Type B pancreatic cell (in vitro differentiated cells): ENCODE measurements at places on chromosomes 6 and 20.

- no peak for DNase-seq
Measured at GRCh38 chr6:45572833-45573232, 195.1 kb upstream of the SUPT3H start.

DNA sequence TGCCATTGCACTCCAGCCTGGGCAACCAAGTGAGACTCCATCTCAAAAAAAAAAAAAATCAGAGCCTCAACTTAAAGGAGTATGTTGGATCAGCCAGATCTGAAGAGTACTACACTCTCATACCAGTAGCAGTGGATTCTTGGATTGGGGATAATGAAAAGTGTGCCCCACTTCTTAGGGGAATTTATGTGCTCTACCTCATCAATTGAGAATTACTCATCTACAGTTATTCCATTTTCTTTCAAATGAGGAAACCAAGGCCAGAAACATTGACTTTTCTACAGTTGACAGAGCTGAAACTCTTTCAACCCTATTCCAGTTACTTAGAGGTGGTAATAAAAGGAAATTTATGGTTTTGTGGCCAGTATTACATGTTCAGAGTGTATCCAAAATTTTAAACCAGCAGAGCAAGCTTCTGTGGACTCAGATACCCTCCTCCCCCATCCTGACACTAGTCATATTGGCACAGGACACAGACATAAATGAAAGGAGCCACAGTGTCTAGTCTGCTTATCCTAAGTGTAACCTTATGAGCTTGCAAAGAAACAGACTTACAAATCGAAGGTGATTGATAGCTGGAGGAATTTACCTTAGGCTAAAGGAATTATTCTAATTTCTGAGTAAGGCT, 51.2 kb downstream of the ORC3 start:
- DNase-seq = no peak

GRCh38 chr6:155041741-155042279, 46.7 kb downstream of the TIAM2 start:
- DNase-seq = no peak

DNA sequence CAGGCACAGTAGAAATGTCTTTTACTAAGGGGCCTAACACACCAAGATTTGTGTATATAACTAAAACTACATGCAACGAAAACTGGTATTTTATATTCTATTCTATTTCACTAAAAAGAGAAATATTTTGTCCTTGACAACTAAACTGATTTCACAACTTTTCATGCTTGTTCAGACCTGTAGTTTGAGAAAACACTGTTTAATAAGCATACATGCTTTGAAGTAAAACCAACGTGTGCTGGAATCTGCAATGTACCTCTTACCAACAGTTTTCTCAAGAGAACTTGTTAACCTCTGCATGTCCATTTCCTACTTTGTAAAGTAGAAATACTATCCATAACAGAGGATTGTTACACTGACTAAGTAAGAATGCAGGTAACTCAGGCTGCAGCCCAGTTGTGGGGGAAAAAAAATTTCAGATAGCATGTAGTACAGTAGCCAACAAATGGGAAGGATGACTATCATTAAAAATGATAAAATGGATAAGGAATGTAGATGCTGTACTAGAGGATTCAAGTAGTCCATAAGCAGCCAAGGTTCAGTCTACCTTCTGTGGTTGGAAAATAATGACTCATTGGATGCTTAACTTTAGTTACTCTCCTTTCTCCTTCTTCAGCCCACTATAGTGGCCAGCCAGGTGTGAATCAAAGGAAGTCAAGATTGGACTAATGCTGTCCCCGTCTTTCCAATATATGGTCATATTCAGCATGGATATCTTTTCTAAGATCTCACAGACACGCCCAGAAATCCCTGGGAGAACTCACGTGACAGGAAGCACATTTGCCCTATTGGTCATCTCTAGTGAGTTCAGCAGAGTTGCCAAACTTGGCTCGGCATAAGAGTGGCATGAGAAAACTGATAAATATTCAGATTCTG, 65.2 kb downstream of the HFE start:
- no peak for DNase-seq

DNA sequence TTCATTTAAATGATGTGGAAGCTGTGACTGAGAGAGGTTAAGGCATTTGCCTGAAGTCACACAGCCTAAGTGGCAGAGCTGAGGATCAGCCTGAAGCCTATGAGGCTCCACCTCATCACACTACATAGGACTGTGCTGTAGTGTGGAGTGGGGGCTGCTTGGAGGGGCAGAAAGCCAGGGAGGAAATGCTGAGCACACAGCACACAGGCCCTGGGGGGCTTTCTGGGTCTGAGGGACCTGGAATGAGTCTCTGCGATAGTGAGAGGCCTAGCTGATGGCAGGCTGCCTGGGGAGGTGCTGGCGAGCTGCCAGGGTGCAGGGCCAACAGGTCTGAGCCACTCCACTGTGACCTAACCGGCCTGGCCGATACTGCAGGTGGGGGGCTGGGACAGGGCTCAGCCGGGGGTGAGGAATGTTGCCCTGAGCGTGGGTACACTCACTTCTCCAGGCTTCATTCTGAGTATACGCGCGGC, 2.2 kb upstream of the ARHGAP40 start:
- no peak for DNase-seq

GRCh38 chr6:37983720-37984501, 164.4 kb downstream of the ZFAND3 start:
- DNase-seq = no peak

DNA sequence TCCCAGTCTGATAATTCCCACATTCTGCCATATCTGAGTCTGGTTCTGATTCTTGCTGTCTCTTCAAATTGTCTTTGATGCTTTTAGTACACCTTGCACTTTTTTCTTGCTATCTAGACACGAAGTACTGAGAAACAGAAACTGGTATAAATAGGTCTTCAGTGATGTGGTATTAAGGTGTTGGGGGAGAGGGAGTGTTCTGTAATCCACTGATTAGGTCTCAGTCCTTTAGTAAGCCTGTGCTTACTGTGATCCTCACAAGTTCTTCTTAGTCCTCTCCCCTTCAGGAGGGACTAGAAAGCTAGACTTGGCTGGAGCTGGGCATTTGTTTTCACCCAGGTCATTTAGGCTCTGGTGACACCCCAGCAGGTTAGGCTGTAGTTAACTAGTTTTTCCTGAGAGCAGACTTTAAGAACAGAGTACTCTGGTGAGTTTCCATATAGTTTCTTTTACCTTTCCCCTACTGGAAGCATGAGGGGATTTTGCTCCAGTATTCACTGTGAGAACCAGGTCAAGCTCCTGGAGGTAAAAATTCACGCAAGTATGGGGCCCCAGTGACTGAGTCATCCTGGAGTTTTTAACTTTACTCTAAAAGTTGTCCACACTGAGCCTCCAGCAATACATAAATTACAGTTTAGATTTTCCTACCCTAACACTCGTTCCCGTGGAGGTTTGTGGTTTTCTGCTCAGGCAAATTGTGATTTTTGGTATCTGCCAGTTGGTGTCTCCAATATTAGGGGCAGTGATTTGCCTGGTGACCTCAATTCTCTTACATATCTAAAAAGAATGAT, 154.6 kb downstream of the CDKAL1 start:
- DNase-seq = no peak

DNA sequence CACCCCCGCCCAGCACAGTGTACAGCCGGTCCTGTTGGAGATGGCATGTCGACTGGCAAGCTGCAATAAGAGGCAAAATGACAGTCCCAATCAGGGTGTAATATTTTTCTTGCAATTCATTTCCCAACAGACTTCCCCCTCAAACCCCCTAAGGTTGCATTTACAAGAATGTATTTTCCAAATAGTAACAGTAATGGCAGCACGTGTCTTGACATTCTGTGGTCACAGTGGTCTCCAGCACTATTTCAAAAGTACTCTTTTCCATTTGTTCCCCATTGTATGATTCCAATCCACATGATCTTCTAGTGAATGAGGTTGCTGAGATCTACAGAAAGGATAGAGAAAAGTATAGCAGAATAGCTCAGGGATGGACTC, 97.8 kb upstream of the CARMIL1 start:
- DNase-seq = no peak

GRCh38 chr6:52994839-52995088, 320 bp downstream of the GSTA4 start:
- peak; percentile 74 for DNase-seq

GRCh38 chr6:36131511-36132245, 1.4 kb downstream of the MAPK13 start:
- no peak for DNase-seq

- DNase-seq = no peak
Measured at GRCh38 chr6:149012040-149012545, 265.3 kb downstream of the UST start.

GRCh38 chr6:1839361-1839760, 229.6 kb downstream of the FOXC1 start:
- DNase-seq = no peak

DNA sequence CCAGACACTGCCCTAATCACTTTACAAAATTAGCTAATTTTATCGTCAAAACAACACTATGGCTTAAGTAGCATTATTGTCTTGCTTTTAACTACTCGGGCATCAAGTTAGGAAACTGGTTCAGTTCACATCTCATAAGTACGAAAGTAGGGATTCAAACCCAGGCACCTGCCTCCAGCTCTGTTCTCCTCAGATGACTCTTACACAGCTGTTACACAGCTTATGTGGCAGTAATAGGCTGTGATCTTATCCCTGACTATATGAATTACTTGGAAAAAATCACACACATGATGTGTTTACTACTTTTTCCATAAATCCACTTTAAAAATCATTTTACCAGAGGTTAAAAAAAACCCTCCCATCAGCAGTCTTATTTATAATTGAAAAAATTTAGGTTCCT, 389.2 kb upstream of the FLRT3 start:
- DNase-seq = no peak

DNA sequence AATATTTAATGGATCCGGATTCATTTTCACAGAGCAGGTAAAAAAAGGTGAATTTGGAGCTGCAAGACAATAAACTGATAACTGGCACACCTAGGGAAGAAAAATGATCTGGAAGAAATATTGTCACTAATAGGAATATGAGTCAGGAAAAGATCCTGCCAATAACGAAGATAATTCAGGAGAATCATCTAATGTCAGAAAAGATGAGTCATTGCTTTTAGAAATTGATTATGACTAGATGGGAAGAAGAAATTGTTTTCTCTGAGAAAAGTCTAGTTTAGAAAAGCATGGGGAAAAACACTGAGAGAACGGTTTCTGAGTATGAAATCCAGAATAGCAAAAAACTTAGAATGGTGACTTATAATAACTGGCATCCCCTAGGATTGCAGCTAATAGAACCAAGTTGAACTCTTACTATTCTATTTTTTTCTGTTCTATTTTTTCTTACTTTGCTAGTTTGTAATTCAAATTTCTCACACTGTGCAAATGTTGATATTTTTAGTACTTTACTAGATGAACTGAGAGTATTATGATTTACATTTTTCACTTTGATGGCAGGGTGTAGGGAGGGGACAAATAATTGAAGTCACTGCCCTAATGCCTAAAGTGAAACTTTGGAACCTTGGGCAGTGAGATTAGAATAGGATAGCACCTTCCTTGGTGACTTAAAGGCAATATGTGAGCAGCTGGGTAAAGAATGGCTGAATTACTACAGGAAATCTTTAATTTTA, 38.2 kb upstream of the SUPT3H start:
- DNase-seq = no peak

- DNase-seq = no peak
Measured at GRCh38 chr20:51121901-51122412, 99.0 kb upstream of the KCNG1 start.

DNA sequence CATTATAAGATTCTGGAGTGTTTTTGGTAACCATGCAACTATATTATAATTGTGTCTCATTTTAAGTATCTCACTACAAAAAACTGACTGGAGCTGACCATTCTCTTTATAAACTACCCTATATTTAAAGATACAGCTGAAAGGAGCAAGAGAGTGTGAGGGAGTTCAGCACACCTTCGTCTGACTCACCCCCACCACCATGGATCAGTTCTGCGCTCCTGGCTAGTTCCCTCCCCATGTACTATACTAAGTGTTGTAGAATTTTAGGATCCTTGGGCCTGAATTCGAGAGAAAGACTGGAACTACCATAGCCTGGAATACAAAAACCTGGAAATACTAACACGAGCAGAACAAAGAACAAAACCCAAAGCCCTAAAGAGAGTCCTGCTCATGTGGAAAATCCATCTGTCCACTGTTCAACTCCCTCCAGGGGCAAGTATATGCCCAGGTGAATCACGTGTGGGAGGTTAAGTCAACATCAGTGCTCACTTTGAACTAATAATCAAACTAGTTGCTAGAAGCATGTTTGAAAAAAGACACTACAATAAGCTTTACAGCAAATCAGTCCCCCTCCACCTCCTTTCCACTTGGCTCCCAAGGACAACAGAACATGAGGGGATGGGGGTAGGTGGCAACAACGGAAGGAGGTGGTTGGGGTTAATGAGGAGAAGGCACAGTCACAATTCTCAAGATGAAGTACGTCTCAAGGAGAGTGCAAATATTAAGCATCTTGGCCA, 46.8 kb downstream of the ELOVL5 start:
- DNase-seq = no peak

GRCh38 chr20:45969712-45970634, 2.0 kb downstream of the ZNF335 start:
- DNase-seq = no peak

- DNase-seq = no peak
Measured at GRCh38 chr20:17786221-17786718, 86.5 kb downstream of the BANF2 start.

GRCh38 chr20:62117658-62118057, 4.6 kb upstream of the LSM14B start:
- DNase-seq = no peak

DNA sequence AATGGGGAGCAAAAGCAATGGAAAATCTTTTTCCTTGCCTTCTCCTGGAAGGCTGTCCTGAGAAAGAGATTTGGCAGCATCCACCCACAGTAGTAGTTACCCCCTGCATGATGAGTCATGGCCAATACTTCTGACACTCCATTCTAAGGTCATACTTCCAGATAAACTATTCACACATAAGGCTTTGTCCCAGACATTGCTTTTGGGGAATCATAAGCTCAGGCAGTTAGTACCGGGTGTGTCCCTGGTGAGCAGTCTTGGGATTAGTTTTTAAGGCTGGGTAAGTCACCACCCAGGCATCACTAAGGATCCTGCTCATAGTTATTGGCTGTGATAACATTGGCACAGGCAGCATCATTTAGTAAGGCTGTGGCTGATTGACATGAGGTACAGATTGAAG, 160.6 kb upstream of the GGTLC1 start:
- DNase-seq = no peak

DNA sequence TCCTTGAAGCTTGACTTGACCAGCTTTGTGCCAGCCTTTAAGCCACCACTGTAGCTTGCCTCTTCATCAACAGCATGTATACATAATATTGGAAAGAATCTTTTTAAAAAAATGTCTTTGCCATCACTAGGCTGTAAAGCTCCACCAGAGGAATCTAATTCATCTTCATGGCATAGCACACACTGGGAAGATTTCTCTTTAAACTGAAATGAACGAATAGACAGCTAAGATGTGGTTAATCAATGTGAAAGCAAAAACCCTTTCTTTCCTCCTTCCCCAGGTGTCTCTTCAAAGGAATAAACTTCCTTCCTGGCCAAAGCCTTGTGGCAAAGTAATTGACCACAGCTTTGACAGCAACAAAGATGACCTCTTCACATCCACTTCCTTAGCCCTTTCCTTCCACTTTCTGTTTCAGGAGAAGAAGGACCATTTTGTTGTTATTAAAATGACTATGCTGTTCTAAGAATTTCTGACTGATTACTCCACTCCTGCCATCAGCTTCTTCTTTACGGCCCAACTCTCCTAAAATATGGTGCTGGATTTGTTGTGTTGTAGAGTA, 428.7 kb upstream of the SOX4 start:
- DNase-seq = no peak
